ENCODE measurements at places on chromosomes 2 and 18. TPM values are rescaled to one million over a fixed set of nuclear protein-coding genes. Genes with fewer than 3 reads are reported as not detected.

GRCh38 chr2:186724736-186725135 lies 30.9 kb downstream of the FAM171B start:
- no peak overlapping the region for H3K27ac ChIP-seq
- no peaks in the 10 kb centered on the region for H3K36me3 ChIP-seq
- no peaks in the 10 kb centered on the region for H3K27me3 ChIP-seq
- no peaks in the 10 kb centered on the region for H3K4me1 ChIP-seq
- no peak overlapping the region for H3K4me3 ChIP-seq
- DNase-seq = no peak

GRCh38 chr2:204503869-204504268 lies 41.4 kb upstream of the PARD3B start:
- DNase-seq = no peak
- H3K4me3 ChIP-seq = no peak overlapping the region
- no peaks in the 10 kb centered on the region for H3K27me3 ChIP-seq

C18orf54 gene
- 1.3 TPM for total RNA-seq

- H3K27ac ChIP-seq = no peak overlapping the region
- no peaks in the 10 kb centered on the region for H3K4me1 ChIP-seq
- H3K4me3 ChIP-seq = no peak overlapping the region
- H3K27me3 ChIP-seq = no peaks in the 10 kb centered on the region
These were observed 12.1 kb upstream of the ARHGEF4 start for GRCh38 chr2:130824492-130825061.

GRCh38 chr2:219644801-219645480 lies 17.5 kb downstream of the SLC4A3 start:
- H3K36me3 ChIP-seq = no peaks in the 10 kb centered on the region
- H3K4me3 ChIP-seq = no peak overlapping the region
- no peaks in the 10 kb centered on the region for H3K27me3 ChIP-seq
- H3K4me1 ChIP-seq = peaks cover 22% of the 10 kb centered on the region
- no peak for DNase-seq

- no peaks in the 10 kb centered on the region for H3K27me3 ChIP-seq
- H3K4me1 ChIP-seq = peaks cover 10% of the 10 kb centered on the region
- no peaks in the 10 kb centered on the region for H3K36me3 ChIP-seq
- DNase-seq = peak; percentile 35
These were observed 157.5 kb downstream of the ZFP36L2 start for GRCh38 chr2:43068631-43069517.

GKN1 gene
- total RNA-seq = not detected
